ENCODE measurements at places on chromosomes 11 and 22.

DNA sequence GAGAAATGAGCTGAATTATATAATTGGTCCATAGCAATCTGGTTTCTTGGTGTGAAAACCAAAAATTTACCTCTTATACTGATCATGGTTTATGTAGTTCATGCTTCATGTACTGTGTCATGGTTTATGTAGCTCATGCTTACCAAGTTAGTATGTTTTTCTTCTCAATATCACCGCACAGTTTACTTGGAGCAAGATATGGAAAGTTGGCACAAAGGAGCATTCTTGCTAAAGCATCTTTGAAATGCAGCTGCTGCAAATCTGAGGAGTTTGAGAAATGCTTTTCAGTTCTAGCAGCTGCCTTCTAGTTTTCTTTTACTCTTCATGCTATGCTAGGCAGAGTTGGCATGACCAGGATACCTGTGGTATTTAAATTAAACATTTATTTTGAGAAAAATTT is 4.5 kb downstream of the OR10G7 start:
- DNase-seq, result no peak

GRCh38 chr11:73333640-73334383 is 25.7 kb downstream of the ARHGEF17 start:
- no peak for DNase-seq

GRCh38 chr11:94450048-94450447 is 43.6 kb downstream of the MRE11 start:
- no peak for DNase-seq

- DNase-seq, result no peak
Measured at GRCh38 chr22:19477321-19478044, 1.5 kb downstream of the UFD1 start.

DNA sequence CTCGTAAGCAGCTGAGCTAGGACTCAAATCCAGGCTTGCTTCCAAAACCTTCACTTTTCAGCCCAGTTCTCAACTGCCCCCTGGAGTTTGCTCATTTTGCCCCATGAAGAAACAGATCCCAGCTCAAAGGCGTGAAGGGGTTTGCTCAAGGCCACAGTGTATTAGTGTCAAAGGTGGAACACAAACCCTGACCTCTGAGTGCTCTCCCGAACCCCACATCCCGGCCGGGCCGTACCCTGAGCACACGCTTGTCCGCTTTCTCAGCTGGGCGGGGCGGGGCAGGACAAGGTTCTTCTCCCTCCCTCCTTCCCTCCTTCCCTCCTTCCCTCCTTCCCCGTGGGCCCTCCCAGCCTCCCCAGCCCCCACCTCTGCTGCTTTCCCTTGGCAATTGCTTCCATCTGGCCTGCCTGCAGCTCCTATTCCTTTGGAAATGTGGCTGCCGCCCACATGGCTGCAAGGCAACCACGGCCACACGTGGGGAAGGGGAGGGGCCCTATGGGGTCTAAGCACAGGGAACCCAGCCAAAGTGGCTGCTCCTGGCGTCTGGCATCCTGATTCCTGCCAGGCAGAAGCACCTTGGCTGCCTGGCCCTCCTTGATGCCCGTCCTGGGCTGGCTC is 4.1 kb downstream of the ST3GAL4 start:
- peak; percentile 76 for DNase-seq

GRCh38 chr11:61577383-61578118 is 3.3 kb downstream of the SYT7 start:
- no peak for DNase-seq

GRCh38 chr22:23361676-23362075 is 181.4 kb downstream of the BCR start:
- no peak for DNase-seq

DNA sequence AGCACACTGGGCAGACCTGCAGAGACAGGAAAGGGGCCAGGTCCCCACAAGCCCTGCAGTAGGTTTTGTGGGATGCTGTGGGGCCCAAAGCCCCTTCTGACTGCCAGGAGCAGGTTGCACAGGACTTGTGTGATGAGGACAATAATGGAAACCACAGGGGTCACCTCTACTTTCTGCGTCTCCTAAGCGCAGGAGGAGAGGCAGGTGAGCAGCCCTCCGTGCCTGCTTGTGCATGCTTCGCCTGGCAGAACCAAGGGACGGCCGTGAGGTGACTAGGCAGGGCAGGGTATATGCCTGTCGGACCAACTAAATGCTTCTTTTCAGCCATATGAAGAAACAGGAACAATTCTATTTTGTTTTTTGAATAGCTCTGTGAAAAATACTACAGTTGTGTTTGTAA is 77.9 kb upstream of the PITPNB start:
- DNase-seq, result no peak

DNA sequence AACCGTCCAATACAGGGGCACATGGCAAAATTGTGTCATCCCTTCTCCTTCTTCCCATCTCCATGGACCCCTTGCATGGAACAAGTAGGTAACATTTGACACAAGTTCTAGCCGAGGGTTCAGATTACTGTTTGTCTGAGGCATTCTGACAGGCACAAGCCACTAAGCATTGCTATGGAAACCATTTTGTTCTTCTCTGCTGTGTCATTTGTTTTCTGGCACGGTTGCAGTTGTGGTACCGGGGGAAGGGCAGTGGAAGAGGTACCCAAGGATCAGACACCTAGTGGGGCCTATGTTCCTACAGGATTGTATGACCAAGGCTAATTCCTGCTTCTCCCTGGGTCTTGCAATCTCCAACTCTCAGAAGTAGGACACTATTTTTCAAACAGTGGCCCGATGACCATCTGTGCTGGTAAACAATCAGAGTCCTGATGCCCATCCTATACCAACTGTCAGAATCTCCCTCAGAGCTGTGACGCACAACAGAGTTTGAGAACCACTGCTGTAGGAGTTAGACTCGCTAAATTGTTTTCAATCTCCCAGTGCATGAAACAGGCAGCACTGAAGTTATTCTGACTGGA is 69.3 kb downstream of the KCNC1 start:
- DNase-seq, result no peak

- DNase-seq, result no peak
Measured at GRCh38 chr11:132064987-132065620, 694.7 kb downstream of the NTM start.

DNA sequence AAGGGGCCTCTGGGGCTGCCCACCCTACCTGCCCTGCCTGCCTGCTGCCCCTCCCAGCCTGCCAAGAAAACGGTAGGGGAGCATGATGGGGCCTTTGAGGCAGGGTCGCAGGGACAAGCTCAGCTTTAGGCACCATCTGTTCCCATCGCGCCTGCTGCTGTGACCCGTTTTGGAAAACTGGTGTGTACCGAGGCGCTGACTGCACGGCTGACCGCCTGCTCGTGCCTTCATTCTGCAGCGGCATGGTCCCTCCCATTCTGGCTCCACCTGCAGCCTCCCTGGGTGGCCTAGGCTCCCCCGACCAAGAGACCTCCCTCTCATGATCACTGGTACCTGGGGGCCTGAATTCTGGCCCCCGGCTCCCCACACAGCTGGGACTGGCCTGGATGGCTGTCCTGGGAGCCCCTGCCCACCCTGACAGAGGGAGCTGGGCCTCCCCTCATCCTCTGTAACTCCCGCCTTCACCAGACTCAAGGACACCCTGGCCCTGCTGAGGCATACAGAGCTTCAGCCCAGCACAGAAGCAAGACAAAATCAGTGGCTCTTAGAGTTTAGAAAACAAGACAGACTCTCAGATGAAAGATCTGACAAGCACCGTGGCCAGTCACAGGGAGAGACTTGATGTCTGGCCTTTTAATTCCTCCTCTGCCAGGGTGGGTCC is 6.5 kb upstream of the MYRF start:
- DNase-seq, result peak; percentile 74

DNA sequence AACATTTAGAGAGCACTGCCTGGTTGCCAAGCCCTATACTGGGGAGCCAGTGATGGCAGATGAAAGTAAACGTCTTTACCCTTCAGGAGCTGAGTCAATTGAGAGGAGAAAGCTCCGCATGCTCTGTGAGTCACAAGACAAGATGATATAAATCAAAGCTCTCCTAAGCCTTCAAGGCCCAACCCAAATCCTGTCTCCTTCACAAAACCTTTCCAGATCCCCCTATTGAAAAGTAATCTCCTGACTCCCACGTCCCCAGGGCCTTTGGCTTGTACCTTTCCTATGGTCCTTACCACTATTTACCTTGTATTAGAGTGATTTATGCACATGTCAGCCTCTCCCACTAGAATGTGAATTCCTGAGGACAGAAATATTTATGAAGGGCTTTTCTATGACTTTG is 230.1 kb upstream of the TENM4 start:
- DNase-seq, result peak; percentile 61

GRCh38 chr22:19717691-19718455 is 3.6 kb downstream of the SEPTIN5 start:
- peak; percentile 63 for DNase-seq

- DNase-seq, result no peak
Measured at GRCh38 chr11:134413826-134414731, 2.0 kb upstream of the B3GAT1 start.

DNA sequence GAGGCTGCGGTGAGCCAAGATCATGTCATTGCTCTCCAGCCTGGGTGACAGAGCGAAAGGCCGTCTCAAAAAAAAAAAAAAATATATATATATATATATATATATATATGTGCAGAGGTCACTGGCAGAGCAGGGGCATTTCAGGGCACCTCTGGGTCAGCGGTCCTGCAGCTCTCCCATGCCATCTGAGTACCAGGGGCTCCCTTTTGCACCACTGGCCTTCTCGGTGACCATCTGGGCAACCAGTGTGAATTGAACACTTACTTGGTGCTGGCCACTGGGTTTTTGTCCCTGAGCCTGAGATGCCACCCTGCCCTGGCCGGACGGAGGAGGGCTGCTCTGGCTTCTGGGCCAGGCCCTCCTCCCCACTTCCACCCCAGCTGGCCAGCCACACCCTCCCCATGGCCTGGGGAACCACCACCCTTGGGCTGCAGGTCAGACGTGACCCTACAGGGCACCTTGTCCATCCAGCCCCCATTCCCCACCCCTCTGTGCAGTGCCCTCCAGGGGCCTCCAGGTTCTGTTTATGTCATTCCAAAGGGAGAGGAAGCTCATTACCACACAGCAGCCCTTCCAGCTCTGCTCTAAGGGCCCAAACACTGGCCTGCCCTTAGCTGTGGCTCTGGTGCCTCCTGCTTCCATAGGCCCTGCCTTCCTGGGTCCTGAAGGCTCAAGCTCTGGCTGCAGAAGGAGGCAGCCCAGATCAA is 10.3 kb downstream of the MAPK8IP1 start:
- no peak for DNase-seq
